Choroid plexus epithelial cell (primary cell): ENCODE measurements at places on chromosomes 13 and 19.

DNA sequence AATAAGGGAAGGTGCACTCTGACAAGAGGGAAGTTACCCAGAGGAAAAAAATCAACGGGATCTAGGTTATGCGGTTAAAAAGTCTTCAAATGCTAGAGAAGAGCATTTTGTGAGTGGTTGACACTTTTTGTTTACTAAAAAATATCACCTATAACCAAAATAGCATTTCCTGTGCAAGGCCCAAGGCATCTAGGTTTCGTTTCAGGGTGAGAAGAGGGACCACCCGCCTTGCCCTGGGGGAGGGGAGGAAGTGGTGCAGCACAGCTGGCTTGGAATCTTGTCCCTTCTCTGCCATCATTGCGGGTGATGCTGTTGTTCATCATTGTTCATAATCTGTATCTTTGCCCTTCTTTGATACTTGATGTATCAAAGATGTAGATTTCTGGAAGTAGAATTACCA, 80.6 kb downstream of the NUFIP1 start:
- no peak for DNase-seq

DNA sequence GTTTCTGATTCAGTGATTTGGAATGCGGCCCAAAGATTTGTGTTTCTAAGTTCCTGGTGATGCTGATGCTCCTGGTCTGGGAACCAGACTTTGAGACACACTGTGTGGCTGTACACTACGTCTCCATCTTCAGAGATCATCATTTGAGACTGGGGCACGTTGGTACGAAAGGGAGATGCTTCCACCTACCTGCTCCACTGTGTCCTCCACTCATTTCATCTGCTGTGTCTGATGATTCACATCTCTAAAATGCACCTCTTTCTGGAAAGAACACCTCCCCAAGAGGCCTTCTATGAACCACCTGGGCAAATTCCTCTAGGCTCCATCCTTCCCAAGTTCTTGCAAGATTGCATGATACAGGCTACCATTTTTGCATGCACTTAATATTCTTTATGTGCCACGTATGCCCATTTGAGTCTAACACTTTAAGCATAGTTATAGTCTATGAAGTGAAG, 58.6 kb downstream of the ERCC5 start:
- DNase-seq = no peak

GRCh38 chr13:73829416-73829815, 304.8 kb downstream of the KLF12 start:
- no peak for DNase-seq

- DNase-seq = no peak
Measured at GRCh38 chr19:12638611-12639182, 27.8 kb downstream of the MAN2B1 start.

GRCh38 chr13:36430247-36431203, 1.8 kb upstream of the CCNA1 start:
- peak; percentile 23 for DNase-seq

- peak; percentile 86 for DNase-seq
Measured at GRCh38 chr13:26923824-26924605, 163.4 kb upstream of the GPR12 start.

DNA sequence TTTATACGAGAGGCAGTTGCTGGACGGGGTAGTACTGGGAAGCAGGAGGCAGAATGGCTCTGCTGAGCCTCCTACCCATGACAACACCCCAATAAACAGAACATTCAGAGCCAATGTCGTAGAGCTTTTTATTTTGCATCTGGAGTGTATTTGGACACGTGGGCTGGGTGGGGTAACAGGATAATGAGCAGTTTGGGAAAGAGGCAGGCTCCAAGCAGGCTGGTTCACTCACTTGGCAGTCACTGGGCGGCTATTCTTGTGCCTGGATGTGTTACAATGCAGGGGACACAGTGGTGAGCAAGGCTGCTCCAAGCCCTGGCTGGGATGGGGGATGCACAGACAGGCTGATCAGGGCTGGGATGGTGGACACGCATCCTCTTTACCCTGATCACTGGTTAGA, 9.5 kb downstream of the ACTMAP start:
- DNase-seq = no peak

DNA sequence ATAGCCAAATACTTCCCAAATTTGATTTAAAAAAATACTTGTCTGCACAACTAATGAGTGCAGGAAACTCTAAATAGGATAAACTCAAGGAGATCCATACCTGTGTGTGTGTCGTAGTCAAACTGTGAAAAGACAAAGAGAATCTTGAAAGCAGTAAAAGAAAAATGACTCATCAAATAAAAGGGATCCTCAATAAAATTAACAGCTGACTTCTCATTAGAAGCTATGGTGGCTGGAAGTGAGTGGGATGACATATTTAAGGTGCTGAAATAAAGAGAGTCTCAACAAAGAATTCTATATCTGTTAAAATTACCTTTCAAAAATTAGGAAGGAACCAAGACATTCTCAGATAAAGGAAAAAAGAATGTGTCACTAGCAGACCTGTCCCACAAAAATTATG, 13.7 kb downstream of the RNASEH2B start:
- no peak for DNase-seq

DNA sequence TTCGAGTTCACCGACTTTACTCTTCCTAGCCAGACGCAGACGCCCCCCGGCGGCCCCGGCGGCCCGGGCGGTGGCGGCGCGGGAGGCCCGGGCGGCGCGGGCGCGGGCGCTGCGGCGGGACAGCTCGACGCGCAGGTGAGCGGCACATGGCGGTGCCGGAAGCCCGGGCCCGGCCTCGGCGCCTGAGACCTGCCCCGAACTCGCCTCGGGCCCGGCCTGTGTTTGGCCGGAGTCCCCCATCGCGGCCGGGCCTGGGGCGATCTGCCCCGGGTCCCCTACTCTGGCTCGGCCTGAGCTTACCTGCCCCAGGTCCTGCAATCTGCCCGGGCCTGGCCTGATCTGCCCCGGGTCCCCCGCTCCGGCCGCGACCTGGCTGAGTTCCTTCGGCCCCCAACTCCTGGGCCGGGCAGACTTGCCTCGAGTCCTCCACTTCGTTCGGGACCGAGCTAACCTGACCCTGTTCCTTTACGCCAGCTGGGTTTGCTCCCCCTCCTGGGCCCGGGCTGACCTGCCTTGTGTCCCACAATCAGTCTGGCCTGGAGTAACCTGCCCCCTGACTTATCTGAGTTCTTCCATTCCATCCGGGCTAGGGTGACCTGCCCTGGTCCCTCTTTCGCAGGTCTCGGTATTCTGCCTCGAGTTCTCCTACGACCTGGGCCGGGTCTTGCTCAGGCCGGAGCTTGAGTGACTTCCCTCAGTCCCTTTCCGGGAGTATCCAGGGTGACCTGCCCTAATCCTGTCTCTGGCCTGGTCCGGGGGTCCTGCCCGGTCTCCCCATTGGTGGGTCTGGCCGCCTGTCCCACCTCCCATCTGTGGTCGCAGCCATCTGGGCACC, 764 bp downstream of the UPF1 start:
- DNase-seq = no peak

DNA sequence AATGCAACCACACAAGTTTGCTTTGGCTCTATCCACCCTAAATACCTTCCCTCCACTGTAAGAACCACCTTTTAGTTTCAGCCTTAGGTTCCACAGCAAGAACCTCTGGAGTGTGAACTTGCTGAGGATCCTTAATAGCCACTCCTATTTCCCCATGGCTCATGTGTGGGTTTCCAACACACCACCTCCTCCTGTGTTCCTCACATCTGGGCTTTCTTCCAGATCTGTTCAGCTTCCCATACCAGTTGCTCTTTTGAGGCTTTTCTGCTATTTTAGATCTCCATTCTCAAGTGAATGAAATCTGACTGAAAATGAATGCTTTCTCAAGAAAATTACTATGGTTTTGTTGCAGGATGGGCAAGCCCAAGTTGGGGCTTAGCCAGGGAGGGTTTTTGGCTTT, 104.8 kb upstream of the MIR17HG start:
- DNase-seq = peak; percentile 31
